Effector memory CD4-positive, alpha-beta T cell (primary cell): ENCODE measurements at places on chromosomes 11 and 22.

GRCh38 chr11:134066943-134067885 lies 1.7 kb upstream of the JAM3 start:
- no peaks in the 10 kb centered on the region for H3K36me3 ChIP-seq
- H3K27ac ChIP-seq: no peak overlapping the region
- no peak overlapping the region for H3K4me3 ChIP-seq
- no peaks in the 10 kb centered on the region for H3K27me3 ChIP-seq
- peaks cover 7% of the 10 kb centered on the region for H3K4me1 ChIP-seq

- H3K4me3 ChIP-seq: peak overlapping the region; percentile 22
- H3K36me3 ChIP-seq: no peaks in the 10 kb centered on the region
- H3K4me1 ChIP-seq: peaks cover 5% of the 10 kb centered on the region
- DNase-seq: peak; percentile 57
- H3K27ac ChIP-seq: no peak overlapping the region
Measured at GRCh38 chr11:2151500-2152257, 9.3 kb downstream of the INS start.

DNA sequence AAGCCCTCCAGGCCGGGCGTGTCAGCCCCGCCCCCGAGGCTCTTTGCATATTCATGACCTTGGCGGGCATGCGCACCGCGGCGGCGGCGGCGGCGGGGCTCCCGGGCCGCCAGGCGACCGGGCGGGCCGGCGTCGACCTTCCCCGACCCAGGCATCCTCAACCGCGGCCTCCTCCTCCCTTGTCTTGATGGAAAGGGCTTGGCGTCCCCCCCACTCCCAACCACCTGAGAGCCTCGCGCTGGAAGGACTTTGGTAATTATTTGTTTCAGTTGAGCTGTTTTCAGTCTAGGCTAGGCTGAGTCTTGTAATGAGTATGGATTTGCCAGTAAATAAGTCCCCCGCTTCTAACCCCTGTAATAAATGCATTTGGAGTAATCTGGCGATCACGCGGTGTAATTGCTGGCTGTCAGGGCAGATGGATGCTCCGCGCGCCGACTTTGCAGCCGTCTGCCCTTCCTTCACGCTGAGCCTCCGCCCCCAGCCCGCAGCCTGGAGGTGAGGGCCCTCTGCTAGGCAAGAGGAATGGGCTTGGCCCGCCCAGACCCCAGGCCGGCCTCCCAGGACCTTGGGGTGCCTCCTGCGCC lies 25.2 kb downstream of the FLRT1 start:
- peak overlapping the region; percentile 51 for H3K4me3 ChIP-seq
- peaks cover 4% of the 10 kb centered on the region for H3K27me3 ChIP-seq
- peak; percentile 43 for DNase-seq
- no peaks in the 10 kb centered on the region for H3K36me3 ChIP-seq

DNA sequence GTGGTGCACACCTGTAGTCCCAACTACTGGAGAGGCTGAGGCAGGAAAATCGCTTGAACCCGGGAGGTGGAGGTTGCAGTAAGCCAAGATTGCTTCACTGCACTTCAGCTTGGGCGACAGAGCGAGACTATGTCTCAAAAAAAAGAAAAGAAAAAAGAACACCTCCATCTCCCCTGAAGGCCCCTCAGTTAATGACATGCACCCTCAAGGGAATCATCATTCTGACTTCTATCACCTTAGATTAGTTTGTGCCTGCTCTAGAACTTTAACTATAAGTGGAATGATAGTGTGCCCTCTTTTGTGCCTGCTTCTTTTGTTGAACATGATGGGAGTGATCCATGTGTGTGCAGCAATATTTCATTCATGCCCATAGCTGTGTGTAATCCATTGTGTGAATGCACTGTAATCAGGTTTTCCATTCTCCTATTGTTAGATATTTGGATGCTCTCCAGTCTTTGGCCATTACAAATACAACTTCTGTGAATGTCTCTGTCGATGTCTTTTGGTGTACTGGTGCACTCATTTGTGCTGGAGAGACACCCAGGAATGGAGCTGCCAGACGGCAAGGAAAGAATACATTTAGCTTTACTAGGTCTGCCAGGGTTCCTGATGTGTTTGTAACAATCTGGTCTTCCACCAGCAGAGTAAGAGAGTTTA lies 883 bp upstream of the VPREB3 start:
- no peaks in the 10 kb centered on the region for H3K27me3 ChIP-seq
- no peak overlapping the region for H3K4me3 ChIP-seq
- no peak for DNase-seq
- H3K36me3 ChIP-seq: no peaks in the 10 kb centered on the region

DNA sequence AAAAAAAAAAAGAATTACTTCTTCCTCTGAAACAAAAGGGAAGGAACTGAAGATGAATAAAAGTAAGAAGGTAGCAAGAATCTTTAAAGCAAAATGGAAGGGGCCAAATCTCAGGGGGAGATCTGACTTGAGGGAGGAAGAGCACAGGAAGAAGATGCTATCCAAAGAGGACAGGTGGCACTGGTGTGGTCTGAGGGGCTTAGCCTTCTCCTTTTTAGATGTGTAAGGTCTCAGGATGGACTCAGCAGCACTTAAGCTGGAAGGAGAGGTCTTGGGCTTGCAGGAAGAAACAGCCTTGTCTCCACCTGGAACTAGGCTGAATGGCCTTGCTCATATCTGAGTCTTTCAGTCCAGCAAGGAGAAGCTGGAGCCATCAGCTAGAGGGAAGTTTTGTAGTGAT lies 5.0 kb upstream of the RNF169 start:
- peaks cover 11% of the 10 kb centered on the region for H3K4me1 ChIP-seq
- H3K27ac ChIP-seq: no peak overlapping the region
- DNase-seq: no peak
- no peaks in the 10 kb centered on the region for H3K27me3 ChIP-seq
- no peak overlapping the region for H3K4me3 ChIP-seq
- no peaks in the 10 kb centered on the region for H3K36me3 ChIP-seq

DNA sequence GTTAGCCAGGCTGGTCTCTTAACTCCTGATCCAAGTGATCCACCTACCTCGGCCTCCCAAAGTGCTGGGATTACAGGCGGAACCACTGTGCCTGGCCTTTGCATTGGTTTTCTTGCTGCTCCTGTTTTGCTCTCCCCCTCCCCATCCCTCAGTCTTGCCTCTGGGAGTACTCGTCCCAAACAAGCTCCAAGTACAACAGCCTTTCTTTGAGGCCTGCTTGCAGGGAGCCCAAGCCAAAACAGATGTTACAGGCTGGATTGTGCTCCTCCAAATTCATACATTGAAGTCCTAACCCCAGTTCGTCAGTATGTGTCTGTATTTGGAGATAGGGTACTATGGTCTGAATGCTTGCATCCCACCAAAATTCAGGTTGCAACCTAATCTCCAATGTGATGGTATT lies 8.6 kb downstream of the IGLL1 start:
- H3K27ac ChIP-seq: no peak overlapping the region
- no peak for DNase-seq
- peaks cover 12% of the 10 kb centered on the region for H3K27me3 ChIP-seq
- H3K4me1 ChIP-seq: no peaks in the 10 kb centered on the region
- no peaks in the 10 kb centered on the region for H3K36me3 ChIP-seq

DNA sequence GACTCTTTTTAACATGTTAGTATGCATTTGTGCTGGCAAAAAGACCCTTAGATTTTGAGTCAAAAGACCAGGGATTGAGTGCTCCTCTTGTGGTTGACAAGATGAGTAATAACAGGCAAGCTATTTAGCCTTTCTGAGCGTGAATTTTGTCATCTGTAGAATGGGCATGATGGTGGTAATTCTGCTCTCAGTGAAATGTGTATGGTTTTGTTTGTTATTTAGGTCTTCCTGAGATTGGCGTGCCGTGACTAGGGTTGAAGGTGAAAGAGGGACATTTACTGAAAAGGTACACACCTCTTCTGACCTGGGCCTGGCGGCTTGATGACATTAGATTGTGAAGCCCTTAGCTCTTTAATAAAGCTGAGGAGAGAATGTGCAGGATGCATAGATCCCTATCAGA lies 8.4 kb upstream of the CEP295 start:
- H3K36me3 ChIP-seq: no peaks in the 10 kb centered on the region
- no peak overlapping the region for H3K4me3 ChIP-seq
- no peak overlapping the region for H3K27ac ChIP-seq
- H3K4me1 ChIP-seq: no peaks in the 10 kb centered on the region
- no peaks in the 10 kb centered on the region for H3K27me3 ChIP-seq
- DNase-seq: no peak

- no peak for DNase-seq
- no peak overlapping the region for H3K27ac ChIP-seq
- H3K4me1 ChIP-seq: no peaks in the 10 kb centered on the region
Measured at GRCh38 chr11:11731311-11732083, 109.7 kb upstream of the GALNT18 start.

GRCh38 chr11:1496091-1496760 lies 9.6 kb upstream of the MOB2 start:
- peaks cover 20% of the 10 kb centered on the region for H3K36me3 ChIP-seq
- H3K4me3 ChIP-seq: no peak overlapping the region
- no peaks in the 10 kb centered on the region for H3K27me3 ChIP-seq
- H3K27ac ChIP-seq: no peak overlapping the region
- H3K4me1 ChIP-seq: peaks cover 8% of the 10 kb centered on the region

- no peak for DNase-seq
- peaks cover 57% of the 10 kb centered on the region for H3K4me1 ChIP-seq
- no peaks in the 10 kb centered on the region for H3K36me3 ChIP-seq
- H3K27ac ChIP-seq: no peak overlapping the region
- H3K27me3 ChIP-seq: no peaks in the 10 kb centered on the region
Measured at GRCh38 chr22:26646158-26646557, 11.2 kb upstream of the MIAT start.

DNA sequence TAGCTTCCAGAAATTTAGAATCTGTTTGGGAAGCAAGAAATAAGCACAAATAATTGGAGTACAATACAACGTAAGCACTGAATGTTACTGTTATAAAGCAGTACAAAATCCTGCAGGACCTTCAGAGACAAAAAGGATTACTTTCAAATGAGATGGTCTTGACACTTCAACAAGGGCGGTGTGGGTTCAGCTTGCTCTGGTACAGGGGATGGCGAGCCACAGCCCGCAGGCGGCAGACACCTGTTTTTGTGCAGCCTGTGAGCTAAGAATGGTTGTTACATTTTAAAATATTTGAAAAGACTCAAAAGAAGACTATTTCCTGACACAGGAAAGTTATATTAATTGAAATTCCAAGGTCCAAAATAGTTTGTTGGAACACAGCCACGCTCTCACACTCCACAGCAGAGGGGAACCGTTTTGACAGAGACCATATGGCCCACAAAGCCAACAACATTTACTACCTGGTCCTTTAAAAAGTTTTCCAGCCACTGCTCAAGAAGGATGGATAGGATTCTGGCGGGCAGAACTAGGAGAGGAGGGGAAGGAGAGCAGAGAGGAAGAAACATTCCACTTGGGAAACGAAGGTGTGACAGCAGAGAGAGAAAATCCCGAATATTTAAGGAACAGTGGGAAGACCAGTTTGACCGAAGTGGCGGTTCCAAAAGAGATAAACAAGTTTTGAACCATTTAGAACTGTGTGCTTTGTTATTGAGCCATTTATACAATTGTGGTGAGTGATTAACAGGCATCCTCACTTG lies 6.3 kb downstream of the PRDM10 start:
- peaks cover 6% of the 10 kb centered on the region for H3K4me1 ChIP-seq
- H3K36me3 ChIP-seq: no peaks in the 10 kb centered on the region
- no peak overlapping the region for H3K4me3 ChIP-seq
- DNase-seq: no peak
- no peak overlapping the region for H3K27ac ChIP-seq

- peaks cover 7% of the 10 kb centered on the region for H3K4me1 ChIP-seq
- H3K27ac ChIP-seq: no peak overlapping the region
- H3K4me3 ChIP-seq: no peak overlapping the region
Measured at GRCh38 chr11:119586181-119586580, 142.8 kb downstream of the NECTIN1 start.

GRCh38 chr11:125343086-125343717 lies 152.9 kb downstream of the FEZ1 start:
- H3K27ac ChIP-seq: no peak overlapping the region
- H3K36me3 ChIP-seq: no peaks in the 10 kb centered on the region
- H3K4me1 ChIP-seq: no peaks in the 10 kb centered on the region
- H3K4me3 ChIP-seq: no peak overlapping the region
- DNase-seq: no peak

DNA sequence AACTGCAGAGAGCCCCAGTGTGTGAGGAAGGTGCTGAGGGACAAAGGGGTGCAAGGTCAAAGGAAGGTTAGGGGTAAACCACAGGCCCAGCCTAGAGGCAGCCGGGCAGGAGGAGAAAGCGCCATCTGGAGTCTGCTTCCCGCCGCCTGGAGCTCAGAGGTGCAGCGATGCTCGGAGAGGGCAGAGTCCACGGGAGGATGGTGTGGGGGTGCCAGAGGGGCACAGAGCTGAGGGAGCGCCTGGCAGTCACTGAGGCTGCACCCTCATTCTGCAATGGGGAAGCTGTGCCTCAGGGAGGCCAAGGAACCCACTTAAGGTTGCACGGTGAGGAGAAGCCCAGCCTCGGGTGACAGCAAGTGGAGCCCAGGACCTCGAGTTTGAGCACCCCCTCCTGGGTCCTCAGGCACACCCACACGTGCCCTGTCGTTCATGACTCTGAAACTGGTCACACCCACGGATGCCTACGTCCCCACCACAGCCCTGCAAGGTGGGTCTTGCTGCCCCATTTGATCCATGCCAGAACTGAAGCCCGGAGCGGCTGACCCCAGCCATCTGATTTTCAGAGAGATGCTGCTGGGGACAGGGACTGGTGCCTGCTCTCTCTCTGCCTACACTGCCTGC lies 1.6 kb downstream of the IL2RB start:
- H3K27ac ChIP-seq: peak overlapping the region; percentile 83
- peak; percentile 15 for DNase-seq
- H3K27me3 ChIP-seq: no peaks in the 10 kb centered on the region
- peaks cover 46% of the 10 kb centered on the region for H3K4me1 ChIP-seq

GRCh38 chr11:6285019-6285418 lies 25.4 kb downstream of the CCKBR start:
- no peak overlapping the region for H3K4me3 ChIP-seq
- no peaks in the 10 kb centered on the region for H3K4me1 ChIP-seq
- DNase-seq: no peak
- H3K27me3 ChIP-seq: no peaks in the 10 kb centered on the region
- no peak overlapping the region for H3K27ac ChIP-seq

GRCh38 chr11:86483940-86484794 lies 109.5 kb downstream of the CCDC81 start:
- H3K4me1 ChIP-seq: no peaks in the 10 kb centered on the region
- H3K36me3 ChIP-seq: no peaks in the 10 kb centered on the region
- no peak for DNase-seq
- H3K27ac ChIP-seq: no peak overlapping the region
- no peaks in the 10 kb centered on the region for H3K27me3 ChIP-seq

- no peak for DNase-seq
- no peaks in the 10 kb centered on the region for H3K4me1 ChIP-seq
- no peak overlapping the region for H3K27ac ChIP-seq
Measured at GRCh38 chr22:39276440-39277141, 31.8 kb upstream of the PDGFB start.

GRCh38 chr11:121773076-121773475 lies 320.3 kb upstream of the SORL1-AS1 start:
- no peaks in the 10 kb centered on the region for H3K36me3 ChIP-seq
- no peak for DNase-seq
- H3K4me1 ChIP-seq: no peaks in the 10 kb centered on the region
- H3K27ac ChIP-seq: no peak overlapping the region
- no peaks in the 10 kb centered on the region for H3K27me3 ChIP-seq

GRCh38 chr11:22702031-22702430 lies 35.6 kb downstream of the GAS2 start:
- H3K4me3 ChIP-seq: no peak overlapping the region
- no peaks in the 10 kb centered on the region for H3K27me3 ChIP-seq
- DNase-seq: no peak

- H3K27ac ChIP-seq: peak overlapping the region; percentile 90
- H3K36me3 ChIP-seq: peaks cover 20% of the 10 kb centered on the region
- no peaks in the 10 kb centered on the region for H3K27me3 ChIP-seq
- DNase-seq: no peak
- H3K4me3 ChIP-seq: peak overlapping the region; percentile 71
Measured at GRCh38 chr11:34104680-34105078, 750 bp upstream of the NAT10 start.
